ENCODE measurements at places on chromosomes 1 and 21.

GRCh38 chr1:63915121-63915520, 141.3 kb downstream of the ROR1 start:
- DNase-seq, result no peak

DNA sequence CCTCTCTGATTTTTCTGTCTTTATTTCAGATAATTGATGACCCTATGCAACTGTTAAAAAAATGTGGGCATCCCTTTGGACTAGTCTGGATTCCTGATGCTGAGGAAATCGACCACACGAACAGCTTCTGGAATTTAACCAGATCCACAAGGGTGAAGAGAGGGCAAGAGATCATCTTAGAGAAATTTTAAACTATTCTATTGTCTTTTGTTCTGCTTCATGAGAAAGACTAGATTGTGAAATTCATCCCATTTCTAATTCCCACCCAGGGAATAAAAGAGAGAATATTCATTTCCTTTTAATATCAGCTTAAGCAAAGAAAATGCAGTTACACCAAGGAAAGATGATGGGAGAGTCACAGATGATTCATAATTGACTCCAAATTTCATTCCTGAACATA, 71.8 kb downstream of the DUSP10 start:
- no peak for DNase-seq

- DNase-seq, result no peak
Measured at GRCh38 chr1:17086751-17087150, 32.5 kb downstream of the PADI2 start.

DNA sequence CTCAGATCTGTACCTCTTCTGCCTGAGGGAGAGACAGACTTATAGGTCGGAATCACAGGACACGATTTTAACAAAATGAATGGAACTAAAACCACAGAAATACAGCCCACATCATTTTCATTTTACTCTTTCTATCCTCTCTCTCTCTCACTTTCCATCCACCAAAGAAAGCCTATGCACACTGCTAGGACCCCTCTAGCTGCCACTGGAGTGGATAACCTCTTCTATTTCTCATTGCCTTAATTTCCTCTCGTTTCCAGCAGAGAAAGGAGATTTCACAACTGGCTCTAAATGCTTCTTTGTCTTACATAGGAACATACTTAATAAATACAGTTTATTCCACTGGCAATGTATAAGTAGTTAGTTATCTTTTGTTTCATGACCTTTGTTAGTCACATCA, 867.8 kb upstream of the ADGRL4 start:
- no peak for DNase-seq

GRCh38 chr1:180230791-180231505, 884 bp downstream of the LHX4 start:
- no peak for DNase-seq

GRCh38 chr1:64675718-64676345, 69.0 kb upstream of the RAVER2 start:
- DNase-seq, result no peak

DNA sequence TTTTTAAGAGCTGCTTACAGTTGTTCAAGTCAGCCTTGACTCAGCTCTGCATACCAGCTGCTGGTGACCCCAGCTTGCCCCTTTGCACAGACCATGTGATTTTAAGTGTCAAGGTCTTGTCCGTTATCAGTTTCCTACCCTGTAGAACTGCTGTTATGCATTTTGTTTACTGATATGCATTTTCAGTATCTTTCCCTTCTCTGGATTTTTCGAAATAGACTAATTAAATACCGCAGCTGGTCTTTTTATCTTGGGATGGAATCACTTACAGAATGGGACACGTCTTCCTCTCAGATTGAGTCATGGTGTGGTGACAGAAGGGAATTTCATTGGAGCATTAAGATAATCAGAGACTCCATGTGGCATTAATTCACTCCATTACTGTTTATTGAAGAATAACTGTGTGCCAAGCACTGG, 145.6 kb downstream of the FMN2 start:
- no peak for DNase-seq

DNA sequence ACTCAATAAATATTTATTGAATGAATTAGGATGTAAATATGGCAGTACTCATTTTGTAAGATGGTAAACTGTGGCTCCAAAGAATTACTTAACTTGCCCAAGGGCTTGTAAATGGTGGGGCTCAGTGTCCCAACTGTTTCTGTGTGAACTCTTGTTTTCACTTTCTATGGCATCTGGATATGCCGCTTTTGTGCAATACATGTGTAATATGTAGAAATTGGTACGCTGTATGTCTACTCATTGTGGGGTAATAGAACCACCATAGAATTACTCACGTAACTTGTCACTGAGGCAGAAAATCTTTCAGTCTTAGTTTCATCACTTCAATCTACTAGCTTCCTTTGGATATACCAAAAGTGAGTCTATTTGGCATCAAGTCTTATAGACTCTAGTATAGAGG, 977 bp downstream of the PRPF3 start:
- no peak for DNase-seq

DNA sequence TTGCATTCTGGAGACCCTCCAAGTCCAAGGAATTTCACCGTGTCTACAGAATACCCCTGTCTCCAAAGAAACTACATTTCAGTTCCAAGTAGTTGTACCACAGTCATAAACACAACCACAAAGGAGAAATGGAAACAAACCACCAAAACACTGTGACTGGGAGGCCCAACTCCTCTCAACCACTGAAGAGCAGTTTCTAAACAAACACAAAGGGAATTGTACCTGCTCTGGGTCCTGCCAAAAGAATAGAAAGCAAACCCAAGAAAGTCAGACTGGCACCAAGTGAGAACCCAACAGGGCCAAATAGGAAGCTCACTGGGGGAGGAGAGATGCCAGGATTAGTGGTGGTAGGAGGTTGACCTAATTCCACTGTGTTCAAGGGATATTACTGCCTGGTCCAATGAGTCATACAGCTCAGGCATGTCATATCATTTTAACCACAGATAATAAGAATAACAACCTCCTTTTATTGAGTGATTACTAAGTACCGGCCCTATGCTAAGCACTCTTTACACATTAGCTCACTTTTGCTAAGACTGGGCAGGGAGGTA, 123.9 kb upstream of the PPP2R5A start:
- DNase-seq, result no peak

DNA sequence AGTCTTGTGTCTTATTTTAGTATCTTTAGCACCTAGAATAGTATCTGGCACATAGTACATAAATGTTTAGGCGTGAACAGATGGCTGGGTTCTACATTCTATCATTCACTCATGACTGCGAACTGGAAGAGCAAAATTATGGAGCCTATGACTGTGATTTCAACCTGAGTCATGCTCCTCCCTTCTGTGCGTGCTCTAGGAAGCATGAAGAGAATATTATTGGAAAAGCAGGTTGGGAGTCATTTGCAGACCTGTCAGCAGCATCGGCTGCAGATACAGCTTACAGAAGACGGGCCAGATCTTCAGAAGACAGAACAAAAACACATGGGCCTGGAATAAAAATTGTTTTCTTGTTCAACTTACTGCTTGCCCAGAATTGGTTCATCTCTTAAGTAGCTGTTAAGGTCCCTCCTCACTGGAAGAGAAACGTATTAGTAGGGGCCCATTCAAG, 344.0 kb upstream of the USP24 start:
- DNase-seq, result no peak

DNA sequence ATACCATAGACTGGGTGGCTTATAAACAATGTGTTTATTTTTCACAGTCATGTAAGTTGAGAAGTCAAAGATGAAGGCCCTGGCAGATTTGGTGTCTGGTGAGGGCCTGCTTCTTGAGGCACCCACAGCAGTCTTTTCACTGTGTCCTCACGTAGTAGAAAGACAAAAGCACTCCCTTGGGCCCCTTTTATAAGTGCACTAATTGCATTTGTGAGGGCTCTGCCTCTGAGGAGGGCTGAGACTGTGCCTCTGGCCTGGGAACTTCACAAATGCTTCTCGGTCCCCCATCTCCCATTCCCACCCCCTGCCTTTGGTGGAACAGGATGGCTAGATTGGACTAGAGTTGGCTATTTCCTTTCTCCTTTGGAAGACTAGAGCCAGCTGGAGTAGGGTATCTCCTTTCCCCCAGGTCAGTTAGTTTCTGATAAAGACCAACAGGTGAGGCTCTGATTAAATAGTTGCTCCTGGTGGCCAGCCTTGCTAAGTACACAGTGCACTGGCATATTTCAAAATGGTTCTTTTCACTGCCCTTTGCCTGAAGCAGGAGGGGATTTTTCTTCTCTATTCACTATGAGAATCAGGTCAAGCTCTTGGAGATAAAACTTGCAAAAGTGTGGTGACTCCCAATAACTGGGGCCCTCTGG, 82.9 kb downstream of the PLPPR4 start:
- no peak for DNase-seq

- DNase-seq, result no peak
Measured at GRCh38 chr1:29556657-29557056, 320.3 kb downstream of the PTPRU start.

- DNase-seq, result no peak
Measured at GRCh38 chr1:68188060-68188538, 44.2 kb downstream of the WLS start.

- no peak for DNase-seq
Measured at GRCh38 chr1:56627636-56628039, 17.5 kb upstream of the PRKAA2 start.

GRCh38 chr1:101496109-101496508, 259.3 kb downstream of the S1PR1 start:
- DNase-seq, result no peak

DNA sequence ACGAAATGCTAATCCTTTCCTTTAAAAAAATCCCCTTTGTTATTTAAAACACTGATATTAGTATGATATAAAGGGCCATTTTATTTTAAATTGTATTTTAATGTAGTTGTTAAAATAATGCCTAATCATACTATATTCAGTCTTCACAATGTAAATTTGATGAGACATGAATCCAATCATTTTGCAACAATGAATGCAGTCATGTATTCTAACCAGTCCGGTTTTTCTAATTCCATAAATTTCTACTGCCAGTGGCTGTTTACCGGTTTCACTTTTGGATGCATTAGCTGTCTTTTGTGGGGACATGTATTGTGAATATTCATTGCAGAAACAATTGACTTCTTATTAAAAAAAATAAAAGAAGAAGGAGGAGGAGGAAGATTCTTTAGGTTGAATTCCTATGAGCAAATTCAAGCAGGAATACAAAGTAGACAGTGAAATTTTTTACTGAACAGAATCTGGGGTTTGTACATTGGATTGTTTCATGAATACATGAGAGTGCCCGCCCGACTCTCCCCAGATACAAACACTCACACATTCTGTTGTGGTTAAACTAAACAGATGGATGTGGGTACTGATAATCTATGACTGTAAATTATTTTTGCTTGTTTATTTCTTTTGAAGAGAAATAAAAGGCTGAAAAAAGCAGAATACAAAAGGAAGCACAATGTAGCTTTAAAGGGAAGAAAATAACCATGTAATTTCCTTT, 624.8 kb upstream of the PTBP2 start:
- no peak for DNase-seq

- no peak for DNase-seq
Measured at GRCh38 chr1:218695525-218695924, 350.4 kb downstream of the TGFB2 start.

DNA sequence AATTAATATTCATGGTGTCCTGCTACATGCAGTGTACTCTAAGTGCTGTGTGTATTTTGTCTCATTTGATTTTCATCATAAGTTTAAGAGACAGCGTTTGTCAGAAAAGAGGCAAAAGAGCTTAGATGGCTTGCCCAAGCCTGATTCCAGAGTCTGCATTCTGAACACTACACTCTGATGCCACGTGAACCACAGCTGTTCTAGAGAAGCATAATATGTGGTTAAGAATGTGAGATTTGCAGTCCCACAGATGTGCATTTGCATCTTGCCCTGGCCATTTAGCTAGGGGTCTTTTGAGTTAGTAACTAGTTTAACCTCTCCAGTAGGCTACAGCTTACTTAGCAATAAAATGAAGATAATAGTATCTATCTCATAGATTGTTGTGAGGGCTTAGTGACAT, 9.2 kb upstream of the GADD45A start:
- no peak for DNase-seq

DNA sequence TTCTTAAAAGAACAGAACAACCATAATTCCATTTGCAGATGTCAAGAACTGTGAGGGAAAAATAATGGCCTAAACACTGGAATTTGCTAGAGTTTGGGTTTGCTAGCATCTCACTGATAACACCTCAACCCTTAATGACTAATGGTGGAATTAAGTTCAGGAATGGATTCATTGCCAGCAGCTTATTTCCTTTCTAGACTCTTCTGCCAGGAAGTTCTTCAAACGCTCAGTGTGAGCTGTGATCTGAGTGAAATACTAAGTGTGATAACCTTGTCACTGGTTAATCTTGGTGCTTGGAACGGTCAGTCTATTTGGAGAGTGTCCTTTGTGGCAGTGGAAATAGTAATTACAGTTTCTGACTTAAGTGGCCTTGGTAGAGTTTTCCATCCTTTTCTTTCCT, 21.6 kb upstream of the PLEKHM2 start:
- DNase-seq, result no peak

DNA sequence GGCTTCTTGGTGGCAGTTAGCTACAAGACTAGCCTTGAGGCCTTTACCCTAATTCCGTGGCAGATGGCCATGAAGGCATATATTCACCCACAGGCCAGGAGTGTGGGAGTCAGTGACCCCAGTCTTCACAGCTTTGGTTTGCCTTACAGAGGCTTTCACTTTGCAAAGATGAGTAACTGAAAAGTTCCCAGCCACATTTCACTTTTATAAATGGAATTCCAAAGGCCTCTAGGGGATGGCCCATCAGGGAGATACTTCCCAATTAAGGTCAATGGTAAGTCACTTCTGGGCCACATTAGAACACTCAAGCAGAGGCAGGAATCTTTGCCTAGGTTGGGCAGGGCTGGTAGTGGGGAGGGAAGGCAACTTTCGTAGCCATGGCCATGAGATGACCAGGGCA, 13.1 kb upstream of the HEYL start:
- no peak for DNase-seq

DNA sequence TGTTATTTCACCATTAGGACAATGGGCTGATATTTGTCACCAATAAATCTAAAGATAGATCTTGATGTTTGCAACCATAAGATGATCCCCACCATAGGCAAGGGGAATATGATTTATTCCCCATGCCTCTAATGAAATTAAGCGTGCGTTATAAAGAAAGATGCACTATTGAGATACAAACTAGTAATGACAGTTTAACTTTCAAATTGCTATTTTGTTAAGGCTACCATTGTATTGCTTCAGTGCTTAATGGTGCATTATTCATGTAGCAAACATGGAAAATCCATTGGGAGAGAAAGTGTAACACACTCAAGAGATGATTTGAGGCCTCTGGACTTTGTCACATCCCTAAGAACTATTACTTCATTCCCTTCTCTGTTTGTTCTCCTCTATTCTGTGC, 108.9 kb upstream of the TRABD2B start:
- DNase-seq, result no peak

DNA sequence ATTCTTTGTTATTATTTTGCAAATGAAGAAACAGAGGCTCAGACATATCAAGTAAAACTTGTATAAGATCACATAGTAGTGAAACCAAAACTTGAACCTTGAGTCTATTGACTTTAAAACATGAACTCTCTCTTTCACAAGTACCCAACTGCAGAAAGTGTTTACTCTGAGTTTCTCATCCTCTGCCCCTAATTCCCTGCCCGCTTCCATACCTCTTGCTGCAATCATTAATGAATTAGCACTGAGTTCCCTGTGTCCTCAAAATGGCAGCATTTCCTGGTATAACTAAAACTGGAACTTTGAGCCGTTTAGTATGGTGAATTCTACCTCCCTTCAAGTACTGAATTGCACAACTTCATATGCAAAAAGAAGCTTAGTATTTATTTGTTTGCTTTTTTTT, 147.7 kb upstream of the DNAH14 start:
- DNase-seq, result no peak

GRCh38 chr1:10007169-10007568, 10.1 kb downstream of the RBP7 start:
- no peak for DNase-seq

Data from stimulated activated CD4-positive, alpha-beta T cell treated with anti-CD3 and anti-CD28 coated beads, TNF-alpha, amount 100 ng/mL, for 24 hours (primary cell).